CD4-positive, CD25-positive, alpha-beta regulatory T cell (primary cell): ENCODE measurements at places on chromosomes 2 and 18. TPM values are rescaled to one million over a fixed set of nuclear protein-coding genes. Genes with fewer than 3 reads are reported as not detected.

DNA sequence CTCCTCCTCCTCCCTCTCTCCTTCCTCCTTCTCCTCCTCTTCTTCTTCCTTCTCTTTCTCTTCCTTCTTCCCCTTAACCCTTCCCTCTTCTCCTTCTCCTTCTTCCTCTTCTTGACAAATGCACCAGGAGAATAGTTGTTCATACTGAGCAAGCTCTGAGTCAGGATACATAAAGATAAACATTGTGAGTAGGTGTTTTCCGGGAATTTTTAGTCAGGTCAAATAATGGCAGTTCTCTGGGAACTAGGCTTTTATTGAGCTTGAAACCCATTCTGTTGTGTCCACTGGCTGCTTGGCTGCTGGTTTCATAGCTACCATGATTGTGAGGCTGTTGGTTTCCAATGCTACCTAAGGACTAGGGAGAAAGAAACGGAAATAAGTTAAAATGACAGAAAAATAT, 1144.7 kb upstream of the DDX18 start:
- H3K36me3 ChIP-seq: no peaks in the 10 kb centered on the region
- H3K27ac ChIP-seq: no peak overlapping the region
- H3K4me3 ChIP-seq: no peak overlapping the region
- no peaks in the 10 kb centered on the region for H3K27me3 ChIP-seq
- no peak for DNase-seq
- no peaks in the 10 kb centered on the region for H3K4me1 ChIP-seq

GRCh38 chr2:175999283-175999819, 2.7 kb downstream of the LNPK start:
- no peak for DNase-seq
- peaks cover 23% of the 10 kb centered on the region for H3K4me1 ChIP-seq
- no peak overlapping the region for H3K4me3 ChIP-seq
- H3K27ac ChIP-seq: no peak overlapping the region

DNA sequence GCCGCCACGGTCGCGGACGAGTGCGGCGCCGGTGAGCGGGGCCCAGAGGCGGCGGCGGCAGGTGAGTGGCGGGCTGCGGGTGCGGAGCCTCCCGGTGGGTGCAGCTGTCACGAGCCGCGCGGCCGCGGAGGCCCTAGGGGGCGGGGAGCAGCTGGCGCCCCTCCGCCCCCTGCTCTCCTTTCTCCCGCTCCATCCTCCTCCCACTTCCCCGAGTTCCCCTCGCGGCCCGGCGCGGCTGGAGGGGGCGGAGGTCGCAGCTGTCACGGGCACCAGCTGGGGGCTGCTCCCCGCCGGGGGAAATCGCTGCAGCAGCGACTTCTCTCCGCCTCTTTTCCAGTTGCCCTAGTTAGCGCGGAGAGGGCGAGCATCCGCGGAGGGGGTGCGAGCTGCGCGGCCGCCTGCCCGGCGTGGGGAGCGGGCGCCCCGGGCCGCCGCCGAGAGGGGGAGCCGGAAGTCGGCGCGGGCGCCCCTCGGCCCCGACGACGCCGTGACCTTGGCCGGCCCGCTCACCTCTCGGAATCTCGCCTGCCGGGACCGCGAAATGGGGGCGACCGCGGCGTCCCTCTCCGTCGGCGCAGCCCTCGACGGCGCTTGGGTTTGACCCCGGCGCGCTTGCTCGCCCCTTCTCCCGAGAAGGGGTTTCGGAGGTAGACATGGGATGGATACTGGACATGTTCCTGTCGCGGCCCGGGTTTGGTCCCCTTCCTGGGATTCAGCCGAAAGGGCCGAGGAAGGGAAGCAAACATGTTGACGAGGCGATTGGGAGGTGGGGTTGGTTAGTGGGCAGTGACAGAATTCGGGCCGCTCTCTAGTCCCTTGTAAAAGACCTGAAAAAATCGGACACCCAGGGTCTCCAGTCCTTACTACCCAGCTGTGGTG, 727 bp downstream of the NCOA1 start:
- no peaks in the 10 kb centered on the region for H3K27me3 ChIP-seq
- no peaks in the 10 kb centered on the region for H3K36me3 ChIP-seq
- peak overlapping the region; percentile 90 for H3K27ac ChIP-seq
- peaks cover 39% of the 10 kb centered on the region for H3K4me1 ChIP-seq
- peak overlapping the region; percentile 79 for H3K4me3 ChIP-seq
- DNase-seq: peak; percentile 68

Gene LONRF2
- 0.42 TPM for total RNA-seq

Gene PSMA8
- total RNA-seq: 0.30 TPM
